ENCODE measurements at places on chromosomes 4 and X.

GRCh38 chr4:148116969-148117368 lies 325.2 kb downstream of the NR3C2 start:
- DNase-seq = no peak

- DNase-seq = no peak
Observed at GRCh38 chr4:152522754-152523153, 13.1 kb downstream of the FBXW7 start.

GRCh38 chrX:96722781-96723180 lies 38.1 kb downstream of the DIAPH2 start:
- DNase-seq = no peak

DNA sequence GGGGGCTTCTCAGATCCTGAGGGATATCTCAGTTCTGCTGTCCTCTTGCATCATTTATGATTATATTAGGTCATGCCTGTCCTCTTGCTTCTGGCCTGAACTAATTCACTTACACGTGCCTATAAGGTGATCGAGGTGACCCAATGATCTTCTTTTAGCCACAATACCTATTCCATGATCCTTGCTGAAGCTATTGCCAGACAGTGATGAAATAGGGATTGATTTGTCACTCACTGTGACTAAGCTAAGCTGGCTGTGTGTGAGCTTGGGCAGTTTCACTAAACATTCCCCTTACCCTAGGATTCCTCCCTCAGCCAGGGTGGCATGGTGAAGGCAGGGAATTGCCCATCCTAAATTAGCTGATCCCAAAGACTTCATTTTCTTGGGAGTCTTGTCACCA lies 19.0 kb downstream of the HADH start:
- no peak for DNase-seq

DNA sequence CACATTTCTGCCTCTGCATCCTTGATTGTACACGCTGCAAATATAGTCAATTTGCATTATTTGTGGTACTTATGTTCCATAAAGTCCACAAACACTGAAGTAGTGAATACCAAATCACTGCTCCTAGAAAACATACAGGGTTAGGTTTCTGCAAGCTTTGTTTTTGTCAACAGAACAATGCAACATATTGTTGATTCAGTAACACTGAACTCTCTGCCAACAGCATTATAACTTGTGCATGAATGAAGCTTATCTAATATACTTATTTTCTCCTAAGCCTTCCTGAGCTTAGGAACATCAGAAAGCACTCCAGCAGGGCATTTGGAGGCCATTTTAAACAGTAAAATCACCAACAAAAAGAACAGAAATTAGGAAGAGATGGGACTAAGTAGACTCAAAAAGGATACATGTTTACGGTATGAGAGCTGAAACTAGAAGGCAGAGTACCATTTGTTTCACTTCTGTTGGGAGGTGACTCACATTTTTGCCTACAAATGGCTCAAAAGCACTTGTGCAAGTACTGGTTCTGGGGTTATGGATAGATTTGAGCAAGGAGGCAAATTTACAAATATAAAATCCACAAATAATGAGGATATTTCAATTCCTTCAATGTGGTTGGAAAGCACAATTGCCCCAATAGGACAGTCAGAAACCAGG lies 14.1 kb downstream of the COX18 start:
- no peak for DNase-seq

DNA sequence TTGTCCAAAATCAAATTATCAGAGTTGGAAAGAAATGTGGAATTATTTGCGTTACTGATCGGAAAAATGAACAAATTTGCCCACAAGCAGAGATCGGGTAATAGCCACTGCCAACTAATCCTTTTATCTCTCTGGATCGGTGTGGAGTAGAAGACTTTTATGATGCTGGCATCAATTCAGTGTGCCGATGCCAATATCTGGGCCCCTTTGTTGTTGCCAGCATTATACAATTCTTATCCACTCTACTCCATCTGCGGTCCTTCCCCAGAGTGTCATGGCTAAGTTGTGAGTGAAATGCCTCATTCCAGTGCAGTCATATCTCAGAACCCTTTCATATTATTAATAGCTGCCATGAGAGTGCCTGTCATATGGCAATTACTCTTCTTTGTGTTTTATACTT lies 660.2 kb downstream of the ADGRL3 start:
- no peak for DNase-seq

GRCh38 chr4:85598936-85599335 lies 124.0 kb downstream of the ARHGAP24 start:
- no peak for DNase-seq

GRCh38 chr4:57158221-57158620 lies 48.0 kb upstream of the IGFBP7 start:
- no peak for DNase-seq

GRCh38 chr4:98873059-98873458 lies 55.9 kb downstream of the EIF4E start:
- no peak for DNase-seq

GRCh38 chr4:89653012-89653411 lies 183.9 kb downstream of the SNCA start:
- no peak for DNase-seq

GRCh38 chrX:38750551-38750950 lies 50.7 kb upstream of the MID1IP1 start:
- DNase-seq = no peak

DNA sequence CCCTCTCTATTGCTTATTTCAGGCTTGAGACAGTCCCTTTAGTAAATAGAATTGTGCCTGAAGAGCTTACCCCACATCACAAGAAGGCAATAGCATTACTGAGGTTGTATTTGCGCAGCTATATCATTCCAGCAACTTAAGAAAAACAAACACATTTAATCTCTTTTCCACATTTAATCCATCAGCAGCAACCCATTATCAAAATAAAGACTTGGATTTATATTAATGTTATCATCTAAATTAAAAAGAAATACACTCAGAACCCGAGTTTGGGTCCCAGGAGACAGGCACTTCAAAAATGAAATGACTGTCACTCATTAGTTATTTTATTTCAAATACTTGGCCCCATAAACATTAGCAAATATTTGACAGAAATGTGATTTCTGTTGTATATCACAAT lies 10.4 kb downstream of the TFDP3 start:
- DNase-seq = no peak

- DNase-seq = peak; percentile 6
Observed at GRCh38 chr4:5998333-5998936, 19.8 kb downstream of the C4orf50 start.

- no peak for DNase-seq
Observed at GRCh38 chrX:73214426-73215094, at the start of gene NAP1L2. TSS of gene NAP1L2 (minus strand) at chrX:73214851. CDS start at chrX:73214492, 359 bp downstream.

DNA sequence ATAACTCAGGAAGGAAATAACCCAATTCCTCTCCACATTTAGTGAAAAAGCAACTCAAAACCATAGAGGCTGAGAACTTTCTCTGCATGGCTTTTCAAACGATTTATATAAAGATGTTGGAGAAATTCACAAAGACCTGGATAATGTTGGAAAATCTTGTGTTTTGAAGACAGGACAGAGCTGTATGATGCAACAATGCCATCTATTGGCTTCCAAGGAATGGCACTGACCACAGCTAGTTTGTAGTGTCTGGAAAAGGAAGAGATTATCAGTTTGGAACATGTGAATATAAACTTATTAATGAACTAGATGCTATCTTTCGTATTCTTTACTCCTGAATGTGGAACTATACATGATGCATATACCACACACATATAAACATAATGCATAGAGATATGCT lies 503.6 kb downstream of the IL1RAPL1 start:
- DNase-seq = no peak

GRCh38 chr4:150950657-150951288 lies 64.3 kb downstream of the LRBA start:
- DNase-seq = no peak

DNA sequence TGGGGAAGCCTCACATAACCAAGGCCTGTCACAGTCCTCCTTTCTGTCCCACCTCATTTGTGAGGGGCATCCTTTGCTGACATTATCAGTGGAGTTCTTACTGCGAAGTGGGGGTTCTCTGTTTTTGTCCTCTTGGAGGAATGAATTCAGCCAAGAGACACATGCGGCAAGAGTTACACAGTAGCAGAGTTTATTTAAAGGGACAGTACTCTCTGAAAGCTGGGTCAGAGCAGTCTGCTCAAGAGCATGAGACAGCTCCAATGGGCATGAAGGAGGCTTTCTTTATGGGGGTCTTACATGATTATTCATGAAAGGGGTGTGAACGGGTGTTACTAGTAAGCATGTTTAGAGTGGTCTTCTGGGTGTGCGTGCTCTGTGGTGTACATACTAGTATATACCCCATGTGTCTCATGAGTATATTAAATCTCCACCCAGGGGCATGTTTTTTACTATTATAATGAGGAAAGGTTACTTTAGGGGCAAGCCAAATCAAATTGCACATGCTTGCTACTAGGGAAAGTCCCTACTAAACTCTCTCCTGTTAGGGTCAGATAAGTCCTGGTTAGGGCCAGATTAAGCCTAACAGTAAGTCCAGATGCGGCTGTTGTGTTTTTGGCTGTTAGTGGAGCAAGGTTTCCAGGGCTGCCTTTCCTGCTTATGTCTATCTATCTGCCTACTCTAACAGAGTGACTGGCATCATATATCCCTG lies 19.8 kb upstream of the LGI2 start:
- DNase-seq = no peak

GRCh38 chr4:119068529-119068962 lies 67.1 kb upstream of the MYOZ2 start:
- no peak for DNase-seq

DNA sequence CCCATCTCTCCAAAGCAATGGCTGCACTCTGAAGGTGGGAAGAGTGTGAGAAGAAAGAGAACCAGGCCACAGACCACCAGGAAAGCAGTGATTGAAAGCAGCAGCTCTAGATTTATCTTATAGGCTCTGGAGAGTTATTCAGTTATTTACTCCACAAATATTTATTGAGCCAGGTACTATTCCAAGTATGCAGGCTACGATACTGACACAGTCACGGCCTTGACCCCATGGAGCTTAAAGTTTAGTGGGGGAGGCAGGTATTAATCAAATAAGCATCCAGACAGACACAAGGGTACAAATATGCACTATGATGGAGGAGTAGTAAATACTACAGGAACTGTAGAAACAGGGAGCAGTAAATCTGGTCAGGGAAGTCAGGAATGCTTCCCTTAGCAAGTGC lies 2.8 kb downstream of the TMEM185A start:
- no peak for DNase-seq

Measured in stimulated activated CD8-positive, alpha-beta memory T cell treated with anti-CD3 and anti-CD28 coated beads, Interleukin-4, amount 100 ng/mL, for 4 hours (primary cell).